ENCODE measurements at places on chromosomes 12 and 14.
A peak's percentile ranks its signal among the peaks of the same experiment; 100 is the strongest.

GRCh38 chr14:36430662-36431084 is 89.4 kb downstream of the NKX2-1 start:
- no peak for DNase-seq

- peak; percentile 76 for DNase-seq
Observed at GRCh38 chr14:74945852-74946658, 9.3 kb downstream of the PGF start.

GRCh38 chr12:128025589-128026245 is 241.3 kb upstream of the TMEM132C start:
- no peak for DNase-seq

DNA sequence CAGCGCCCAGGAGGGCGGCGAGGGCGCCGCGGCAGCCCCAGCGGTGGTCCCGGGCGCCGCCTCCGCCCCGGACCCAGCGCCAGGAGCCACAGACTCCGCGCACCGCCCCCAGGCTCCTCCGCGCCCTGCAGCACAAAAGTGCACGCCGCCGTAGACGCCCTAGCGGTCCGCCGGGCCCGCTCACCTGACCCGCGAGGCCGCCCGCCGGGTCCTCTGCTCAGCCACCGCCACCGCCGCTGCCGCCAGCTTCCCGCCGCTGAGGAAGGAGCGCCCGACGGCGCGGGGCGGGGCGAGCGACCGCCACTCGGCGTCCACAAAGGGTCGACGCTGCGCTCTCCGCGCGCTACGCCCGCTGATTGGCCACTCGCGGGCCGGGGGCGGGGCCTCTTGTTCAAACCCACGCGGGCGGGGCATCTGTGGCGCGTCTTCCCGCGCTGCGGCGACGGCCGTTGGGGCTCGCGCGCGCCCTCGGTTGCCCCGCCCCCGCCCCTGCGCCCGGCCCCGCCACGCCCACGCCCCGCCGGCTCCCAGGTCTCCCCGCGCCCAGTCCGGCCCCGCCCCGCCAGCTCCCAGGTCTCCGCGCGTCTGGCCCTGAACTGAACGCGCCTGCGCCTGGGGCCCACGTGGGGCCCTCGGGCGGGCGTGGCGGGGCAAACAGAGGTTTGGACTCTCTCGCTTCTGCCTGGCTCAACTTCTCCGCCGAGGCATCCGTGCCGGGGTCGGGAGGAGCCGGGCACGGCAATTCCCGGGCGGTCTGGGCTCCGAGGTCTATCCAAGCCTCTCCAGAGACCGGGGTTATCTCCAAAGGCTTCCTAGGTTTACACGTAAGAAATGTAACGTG is at the start of gene CDCA4:
Gene CDCA4, minus strand, starts transcription at position 269 of the 841 bp plus-strand sequence. CDS start 9,154 bp downstream, outside the sequence.
- DNase-seq = peak; percentile 99

DNA sequence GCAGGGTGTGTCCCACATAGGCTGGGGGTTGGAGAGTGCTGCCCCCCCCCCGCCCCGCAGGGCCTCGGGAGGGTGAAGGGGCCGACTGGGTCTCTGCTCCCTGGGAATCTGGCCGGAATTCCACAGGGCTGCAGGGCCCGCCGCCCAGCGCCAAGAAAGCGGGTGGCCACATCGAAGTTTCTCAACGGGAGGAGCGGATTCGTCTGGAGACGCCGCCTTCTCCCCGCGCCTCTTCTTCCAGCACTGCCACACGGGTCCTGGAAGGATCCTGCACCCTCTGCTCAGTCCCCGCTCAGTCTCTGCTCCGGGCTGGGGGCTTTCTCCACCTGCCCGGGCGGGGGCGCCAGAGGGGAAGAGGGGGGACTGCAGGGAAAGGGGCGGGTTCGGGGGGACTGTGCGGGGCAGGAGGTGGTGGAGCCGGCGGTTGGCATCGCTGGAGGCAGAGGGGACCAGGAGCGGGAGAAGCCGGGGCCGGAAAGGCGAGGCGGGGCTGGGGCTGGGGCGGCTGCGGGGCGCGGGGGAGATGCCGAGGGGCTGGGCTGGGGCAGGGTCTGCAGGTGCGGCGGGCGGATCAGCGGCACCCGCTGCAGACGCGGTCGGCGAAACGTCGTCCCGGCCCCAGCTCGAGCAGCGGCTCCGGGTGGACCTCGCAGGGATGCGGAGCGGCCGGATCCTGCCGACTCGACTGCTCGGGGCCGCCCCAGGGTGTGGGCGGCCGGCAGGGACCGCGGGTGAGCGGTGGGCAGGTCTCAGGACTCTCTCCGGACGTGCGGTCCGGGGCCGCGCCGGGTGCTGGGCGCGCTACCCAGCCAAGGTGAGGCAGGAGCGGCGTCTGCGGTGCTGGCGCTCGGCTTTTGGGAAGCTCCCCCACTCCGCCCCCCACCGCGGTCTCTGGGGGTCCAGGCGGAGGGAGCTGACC is 811.4 kb upstream of the TMEM132C start:
- no peak for DNase-seq

- no peak for DNase-seq
Observed at GRCh38 chr14:102993523-102993922, 63.8 kb downstream of the CDC42BPB start.

- no peak for DNase-seq
Observed at GRCh38 chr14:34699873-34700621, 14.3 kb downstream of the CFL2 start.

GRCh38 chr14:35808076-35808637 is 938 bp downstream of the RALGAPA1 start:
- peak; percentile 19 for DNase-seq

- DNase-seq = peak; percentile 12
Observed at GRCh38 chr14:31286456-31287293, 79.1 kb upstream of the HECTD1 start.

DNA sequence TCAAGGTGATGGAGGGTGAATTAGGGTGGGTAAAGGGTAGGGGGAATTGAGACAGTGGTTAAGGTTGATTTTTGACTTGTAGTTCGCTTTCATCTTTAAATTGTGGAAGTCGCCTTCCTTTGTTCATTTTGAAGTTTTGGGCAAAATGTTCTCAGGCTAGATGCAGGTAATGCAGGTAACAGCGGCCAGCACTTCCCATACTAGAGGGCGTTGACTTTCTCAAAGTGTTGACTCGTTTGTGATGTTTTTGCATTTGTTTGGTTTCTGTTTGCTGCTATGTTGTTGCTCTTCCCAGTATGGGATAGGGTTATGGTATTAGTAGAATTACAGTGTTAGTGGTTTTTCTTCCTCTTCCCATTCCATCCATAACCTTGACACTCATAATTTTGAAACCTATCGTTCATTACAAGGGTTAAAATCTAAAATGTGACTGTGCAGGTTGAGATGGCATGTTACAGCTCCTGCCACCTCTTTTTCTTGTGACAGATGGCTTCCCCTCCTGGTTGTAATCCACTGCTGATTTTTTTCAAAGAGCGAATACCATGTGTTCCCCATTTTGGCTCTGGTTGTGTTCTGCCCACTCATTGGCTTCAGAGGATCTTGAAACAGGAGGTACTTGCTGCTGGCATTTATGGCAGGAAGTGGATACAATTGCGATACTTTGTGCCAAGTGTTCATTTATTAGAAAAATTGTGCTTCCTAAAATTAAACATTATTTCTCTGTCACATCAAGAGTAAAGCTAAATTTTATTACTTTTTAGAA is 57.1 kb downstream of the ERC1 start:
- no peak for DNase-seq

GRCh38 chr14:42703501-42703900 is 1096.8 kb downstream of the LRFN5 start:
- DNase-seq = no peak

DNA sequence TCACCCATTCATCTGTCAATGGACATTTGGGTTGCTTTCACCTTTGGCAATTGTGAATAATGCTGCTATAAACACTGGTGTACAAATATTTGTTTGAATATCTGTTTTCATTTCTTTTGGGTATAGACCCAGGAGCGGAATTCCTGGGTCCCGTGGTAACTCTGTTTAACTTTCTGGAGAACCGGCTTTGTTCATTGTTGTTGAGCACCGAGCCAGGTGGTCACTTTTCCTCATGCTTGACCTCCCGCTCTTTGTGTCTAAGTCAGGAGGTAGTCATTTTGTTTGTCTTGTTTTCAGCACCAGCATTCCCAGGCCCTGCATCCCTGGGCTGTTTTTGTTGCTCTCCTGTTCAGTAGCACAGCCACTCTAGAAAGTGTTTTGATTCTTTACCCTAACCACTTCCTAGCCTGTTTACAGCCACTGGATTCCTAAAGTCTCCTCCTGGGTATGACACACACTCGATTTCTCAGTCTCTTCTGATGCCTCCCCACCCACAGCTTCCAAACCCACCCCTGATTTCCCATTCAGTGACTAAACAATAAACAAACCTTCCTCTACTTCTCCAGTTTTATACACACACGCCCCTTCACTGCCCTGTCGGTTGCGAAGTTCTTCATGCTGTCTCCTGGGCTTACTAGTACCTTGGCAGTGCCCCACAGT is 37.9 kb downstream of the B4GALNT3 start:
- DNase-seq = no peak

- DNase-seq = no peak
Observed at GRCh38 chr12:5417500-5417899, 14.4 kb upstream of the NTF3 start.

- no peak for DNase-seq
Observed at GRCh38 chr14:71773898-71774481, 158.2 kb upstream of the RGS6 start.
